Placental pericyte (primary cell): ENCODE measurements at places on chromosomes 3 and 15. TPM values are rescaled to one million over a fixed set of nuclear protein-coding genes. Genes with fewer than 3 reads are reported as not detected.

MRPL46 gene
- 11.6 and 13.1 TPM in 2 replicates for total RNA-seq

ISLR2 gene
- total RNA-seq = under 0.01 and 0.72 TPM in 2 replicates

PLCH1 gene
- 0.44 and 4.6 TPM in 2 replicates for total RNA-seq

GADL1 gene
- total RNA-seq = under 0.01 TPM in 1 of 2 replicates, not detected in the other

RYR3 gene
- under 0.01 TPM in 1 of 2 replicates, not detected in the other for total RNA-seq

SERPINI2 gene
- not detected in 2 replicates for total RNA-seq

SCN5A gene
- 0.22 and 1.1 TPM in 2 replicates for total RNA-seq

ROBO2 gene
- 0.66 and 4.7 TPM in 2 replicates for total RNA-seq

MORC1 gene
- total RNA-seq = not detected in 2 replicates

VGLL3 gene
- 27.6 and 85.9 TPM in 2 replicates for total RNA-seq

GABRR3 gene
- total RNA-seq = not detected in 2 replicates

PTH1R gene
- not detected in 2 replicates for total RNA-seq

OR5K1 gene
- not detected in 2 replicates for total RNA-seq

GNAT1 gene
- total RNA-seq = not detected in 2 replicates

MAPKAPK3 gene
- total RNA-seq = 47.7 and 50.7 TPM in 2 replicates
